DMS 273 treated with DMSO at 0.1 percent for 48 hours (cell line): ENCODE measurements at places on chromosomes 3 and 15.
A peak's percentile ranks its signal among the peaks of the same experiment; 100 is the strongest.

- DNase-seq, result no peak
These were observed 442.0 kb downstream of the LPP start for GRCh38 chr3:188595890-188596376.

DNA sequence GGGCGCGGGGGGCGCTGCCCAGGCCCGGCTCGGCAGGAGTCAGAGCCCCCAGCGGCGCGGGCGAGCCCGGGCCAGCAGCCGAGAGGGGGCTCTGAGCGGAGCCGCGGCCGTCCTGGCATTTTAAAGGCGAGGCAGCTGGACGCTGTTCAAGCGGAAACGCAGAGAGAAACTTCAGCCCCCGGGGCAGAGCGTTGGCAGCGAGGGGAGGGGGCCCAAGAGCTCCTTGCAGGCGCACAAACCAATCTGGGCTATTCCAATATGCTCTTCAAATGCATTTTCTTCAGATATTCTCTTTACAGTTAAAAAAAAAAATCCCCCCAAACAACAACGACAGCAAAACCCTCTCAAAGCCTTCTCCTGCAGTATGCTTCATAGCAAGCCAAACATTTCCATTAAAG is at the start of gene CTXND1:
Gene CTXND1 (minus strand): TSS at position 93 of the 398 bp plus-strand sequence. CDS start 50,264 bp downstream, outside the sequence.
- no peak for DNase-seq

DNA sequence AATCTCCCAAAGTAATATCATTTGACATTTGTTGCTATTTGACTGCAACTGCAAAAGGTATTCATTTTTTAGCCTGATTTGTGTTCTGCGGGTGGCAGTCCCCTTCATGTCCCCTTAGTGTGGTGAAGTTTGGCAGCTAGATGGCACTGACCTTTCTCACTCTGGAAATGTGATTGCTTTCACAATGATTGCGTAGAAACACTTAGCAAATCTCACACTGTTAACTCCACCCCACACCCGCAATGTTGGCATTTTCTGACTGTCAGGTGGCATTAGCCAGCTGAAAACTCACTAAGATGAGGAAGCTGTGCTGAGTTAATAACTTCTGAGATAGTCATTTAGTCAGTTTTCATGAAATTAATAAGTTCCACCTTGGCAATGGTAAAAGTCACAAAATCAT is 76.9 kb downstream of the TRIM69 start:
- no peak for DNase-seq

DNA sequence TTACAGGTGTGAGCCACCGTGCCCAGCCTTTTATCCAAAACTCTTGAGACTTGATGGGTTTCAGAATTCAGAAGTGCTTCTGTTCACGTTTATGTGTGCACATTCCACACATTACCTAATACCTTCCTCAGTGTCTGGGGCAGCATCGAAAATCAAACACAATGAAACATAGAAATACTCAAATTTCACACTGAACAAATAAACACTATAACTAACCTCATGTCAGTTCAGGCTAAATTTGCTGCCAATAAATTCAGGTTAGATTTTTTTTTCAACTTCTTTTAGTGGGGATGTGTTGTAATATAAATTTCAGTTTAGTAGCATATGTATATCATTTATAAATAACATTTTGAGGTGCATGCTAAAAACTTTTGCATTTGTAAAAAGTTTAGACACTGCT is 2.8 kb downstream of the EIF2AK4 start:
- DNase-seq, result no peak

DNA sequence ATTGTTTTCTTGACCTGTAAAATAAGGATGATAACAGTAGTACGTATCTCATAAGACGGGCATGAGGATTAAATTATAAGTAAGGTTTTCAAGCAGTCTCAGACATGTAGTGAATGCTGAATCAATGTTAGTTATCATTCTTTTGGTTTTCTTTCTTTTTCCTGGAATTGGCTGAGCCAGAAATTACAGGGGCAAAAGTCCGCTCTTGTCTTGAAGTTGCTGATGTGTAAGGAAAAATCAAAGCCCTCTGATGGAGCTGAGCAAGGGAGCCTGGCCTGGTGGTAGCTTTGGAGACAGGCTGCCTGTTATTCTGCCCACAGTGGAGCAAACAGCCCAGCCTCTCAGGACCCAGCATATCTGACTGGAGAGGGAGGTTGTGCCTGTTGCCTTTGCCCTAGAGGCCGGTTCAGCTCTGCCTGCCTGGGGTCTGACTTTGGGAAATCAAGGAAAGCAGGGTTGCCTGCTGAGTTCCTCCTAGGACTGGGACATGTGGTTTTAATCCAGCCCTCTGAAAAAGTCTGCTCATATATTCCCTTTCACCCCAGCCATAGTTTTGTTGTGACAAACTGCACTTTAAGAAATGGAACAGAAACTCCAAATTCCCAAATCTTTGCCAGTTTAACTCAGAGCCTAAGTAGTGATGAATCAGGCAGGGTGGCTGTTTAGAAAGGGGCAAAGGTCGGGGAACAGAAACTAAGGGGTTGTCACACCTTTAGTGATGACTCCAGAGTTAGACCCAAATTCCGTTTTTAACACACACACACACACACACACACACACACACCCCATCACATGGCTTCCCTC is 40.1 kb downstream of the GASK1A start:
- DNase-seq, result no peak

DNA sequence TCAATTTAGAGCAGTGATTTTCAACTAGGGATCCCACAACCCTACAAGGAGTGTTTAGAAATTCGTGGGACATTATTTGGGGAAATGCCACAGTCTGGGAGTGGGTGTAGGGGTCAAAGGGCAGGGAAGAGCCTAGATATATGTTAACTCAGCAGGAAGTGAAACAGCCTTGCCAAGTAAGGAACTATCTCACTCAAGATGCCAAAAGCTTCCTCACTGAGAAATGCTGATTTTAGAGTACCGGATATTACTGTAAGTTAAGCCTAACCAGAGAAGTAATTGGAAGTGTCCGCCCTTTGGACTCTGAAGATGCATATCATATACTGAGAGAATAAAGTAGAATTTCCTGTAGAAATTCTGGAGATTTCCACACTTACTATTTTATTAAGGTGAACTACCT is 158.6 kb downstream of the BBX start:
- no peak for DNase-seq

- DNase-seq, result no peak
These were observed 79.2 kb downstream of the EFL1 start for GRCh38 chr15:82183121-82184031.

GRCh38 chr15:72368899-72369298 is 6.9 kb downstream of the HEXA start:
- DNase-seq, result no peak

DNA sequence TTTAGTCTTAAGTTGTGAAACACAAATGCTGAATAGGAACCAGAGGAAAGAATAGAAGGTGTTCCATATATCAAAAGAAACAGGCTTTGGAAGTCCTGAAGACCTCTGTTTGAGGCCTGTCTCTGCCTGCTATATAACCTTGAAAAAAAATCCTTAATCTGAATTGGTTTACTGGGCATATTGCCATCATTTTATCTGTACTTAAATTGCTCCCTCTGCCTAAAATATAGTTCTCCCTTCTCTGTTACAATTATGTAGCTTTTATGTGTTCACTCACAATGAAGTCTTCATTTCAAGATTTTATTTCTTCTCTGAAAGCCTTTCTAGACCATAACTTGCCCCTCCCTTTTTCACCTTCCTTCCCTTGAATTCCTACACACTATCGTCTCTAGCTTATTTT is 21.2 kb downstream of the ARL13B start:
- DNase-seq, result no peak

DNA sequence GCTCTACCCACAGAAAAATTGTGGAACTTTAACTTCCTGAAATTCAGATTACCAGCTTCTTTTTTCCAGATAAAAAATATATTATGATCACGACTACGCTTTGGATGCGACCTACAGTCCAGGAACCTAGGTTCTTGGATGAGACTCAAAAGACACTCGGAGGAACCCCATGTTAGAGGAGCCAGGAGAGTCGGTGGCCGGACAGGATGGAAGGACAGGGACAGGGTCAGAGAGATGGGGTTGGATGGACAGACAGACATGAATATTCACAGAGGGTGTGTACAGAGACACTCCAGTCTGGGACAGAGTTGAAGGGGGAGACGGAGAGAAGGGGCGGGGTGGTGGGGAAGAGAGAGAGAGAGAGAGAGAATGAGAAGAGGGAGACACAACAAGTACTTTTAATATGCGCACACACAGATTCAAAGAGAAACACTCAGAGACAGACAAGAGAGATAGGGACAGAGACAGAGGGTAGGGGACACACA is 9.5 kb downstream of the FAM3D start:
- no peak for DNase-seq

- DNase-seq, result no peak
These were observed 979.1 kb downstream of the MCTP2 start for GRCh38 chr15:95210436-95210981.

DNA sequence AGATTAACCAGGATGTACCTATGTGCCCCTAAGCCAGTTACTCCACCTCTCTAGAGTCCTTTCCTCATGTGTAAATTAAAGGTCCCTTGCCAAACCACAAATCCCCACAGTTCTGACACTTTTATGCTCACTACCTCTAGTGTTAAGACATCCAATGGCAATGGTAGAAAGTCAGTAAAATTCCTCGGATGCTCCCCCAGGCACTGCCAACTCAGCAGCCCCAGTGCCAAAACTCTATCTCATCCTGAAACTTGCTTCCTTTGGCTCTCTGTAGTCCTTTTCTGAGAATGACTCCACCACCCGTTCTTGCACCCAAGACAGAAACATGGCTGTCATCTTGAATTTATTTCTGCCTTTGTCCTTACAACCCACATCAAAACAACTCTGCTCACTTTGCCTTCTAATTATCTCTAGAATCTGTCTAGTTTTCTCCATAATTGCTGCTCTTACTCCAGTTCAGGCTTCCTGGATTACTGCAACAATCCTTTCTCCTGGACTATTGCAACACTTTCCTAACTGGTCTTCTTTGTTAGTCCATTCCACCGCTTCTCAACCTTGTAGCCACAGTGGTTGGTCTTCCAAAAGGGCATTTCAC is 41.6 kb downstream of the MB21D2 start:
- DNase-seq, result no peak

DNA sequence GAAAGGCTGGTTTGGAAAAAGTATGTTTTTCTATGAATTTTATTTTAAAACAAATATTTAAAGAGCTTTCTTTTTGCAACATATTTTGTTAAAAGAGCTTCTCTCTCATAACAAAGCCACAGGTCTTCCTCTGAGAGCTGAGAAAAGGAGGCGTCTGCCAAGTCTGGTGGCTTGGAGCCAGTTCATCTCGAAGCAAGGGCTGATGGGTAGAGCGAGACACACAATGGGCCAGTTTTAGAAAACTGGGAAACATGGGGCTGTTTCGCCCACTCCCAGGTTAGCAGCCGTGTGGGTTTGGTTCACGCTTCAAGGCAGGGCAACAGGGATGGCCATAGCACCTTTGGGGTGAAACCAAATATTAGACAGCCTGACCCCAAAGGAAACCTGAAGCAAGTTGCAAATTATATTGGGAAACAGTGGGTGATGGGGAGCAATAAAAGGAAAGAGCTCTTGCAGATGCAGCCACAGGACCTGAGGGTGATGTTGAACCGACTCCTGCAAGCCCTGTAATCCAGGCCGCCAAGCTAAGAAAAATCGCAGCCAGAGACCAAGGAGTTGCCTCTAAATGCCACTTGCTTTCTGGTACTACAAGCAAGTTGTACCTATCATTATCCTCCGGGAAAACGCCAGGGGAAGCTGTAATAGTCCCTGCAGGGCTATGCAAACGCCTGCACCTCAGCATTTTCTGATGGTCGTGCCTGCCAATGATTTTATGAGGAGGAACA is 88.4 kb upstream of the GALNT15 start:
- DNase-seq, result no peak

GRCh38 chr15:42137461-42138261 is 18.8 kb downstream of the PLA2G4F start:
- DNase-seq, result peak; percentile 46

- no peak for DNase-seq
These were observed 54.8 kb downstream of the ZNF609 start for GRCh38 chr15:64515196-64515595.

DNA sequence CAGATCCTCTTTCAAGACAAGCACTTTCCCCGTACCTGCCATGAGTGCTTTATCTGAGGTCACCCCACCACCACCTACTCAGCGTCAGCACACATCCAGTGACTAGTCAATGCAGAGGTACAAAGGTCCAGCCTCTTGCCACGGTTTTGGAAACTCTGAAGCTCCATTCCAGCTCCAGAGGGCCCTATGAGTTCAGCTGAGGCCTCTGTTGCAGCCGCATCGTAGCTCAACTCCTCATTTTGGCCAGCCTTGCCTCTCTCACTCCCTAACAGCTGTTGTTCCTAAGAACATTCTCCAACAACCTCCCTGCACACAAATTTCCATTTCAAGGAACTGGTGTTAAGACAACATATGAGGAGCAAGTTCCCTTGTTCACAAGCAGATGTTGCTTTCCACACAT is 405.1 kb upstream of the PROK2 start:
- DNase-seq, result no peak

DNA sequence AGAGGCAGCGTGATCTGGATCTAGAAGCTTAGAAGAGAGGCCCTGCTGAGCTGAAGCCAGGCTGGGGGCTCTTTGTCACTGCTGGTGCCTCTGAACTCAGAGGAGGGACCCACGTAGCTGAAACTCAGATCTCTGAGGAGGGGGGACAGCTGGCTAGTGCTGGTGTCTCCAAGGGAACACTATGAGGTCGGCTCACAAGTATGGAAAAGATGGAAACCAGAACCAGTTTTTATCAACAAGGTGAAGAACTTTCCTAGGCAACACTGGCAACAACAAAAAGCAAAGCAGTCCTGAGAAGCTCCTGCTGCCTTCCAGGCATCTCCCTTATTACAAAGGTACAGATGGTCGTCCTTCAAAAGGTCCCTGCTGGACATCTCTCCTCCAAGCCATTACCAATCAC is 27.0 kb upstream of the FSTL1 start:
- no peak for DNase-seq

DNA sequence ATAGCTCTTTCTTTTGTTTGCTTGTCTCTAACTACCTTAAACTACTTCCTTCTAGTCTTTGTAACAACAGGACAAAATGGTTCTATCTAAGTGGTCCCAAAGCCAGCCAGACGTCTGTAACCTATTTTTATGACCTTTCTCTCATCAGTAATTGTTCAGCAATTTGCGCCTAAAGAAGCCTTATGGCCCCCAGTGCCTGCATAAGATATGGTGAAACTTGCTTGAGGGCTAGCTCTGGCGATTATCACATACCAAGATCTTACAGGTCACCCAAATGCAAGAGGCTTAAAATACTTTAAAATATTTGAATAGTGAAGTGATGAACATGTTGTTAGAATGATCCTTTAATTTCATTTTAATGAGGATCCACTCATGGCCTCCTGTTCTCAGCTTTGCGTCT is 369.4 kb downstream of the SOX2 start:
- DNase-seq, result no peak

- peak; percentile 50 for DNase-seq
These were observed 644 bp upstream of the NGLY1 start for GRCh38 chr3:25783661-25784512.

DNA sequence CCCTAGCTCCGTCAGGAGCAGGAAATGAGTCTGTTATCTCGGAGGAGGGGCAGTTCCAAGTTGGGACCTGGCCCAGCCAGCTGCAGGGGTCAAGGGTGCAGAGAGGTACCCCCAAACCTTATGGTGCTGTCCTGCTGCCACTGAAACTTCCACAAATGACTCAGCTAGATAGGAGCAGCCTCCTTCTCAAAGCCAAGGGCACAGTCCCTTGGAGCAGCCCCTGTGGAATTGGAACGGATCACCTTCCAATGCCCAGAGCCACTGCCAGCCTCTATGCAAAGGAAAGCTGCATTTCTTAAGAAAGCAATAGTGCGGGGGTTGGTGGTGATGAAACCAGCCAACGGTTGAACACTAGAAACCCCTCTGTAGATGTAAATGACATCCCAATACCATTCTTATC is 19.6 kb upstream of the LRRK1 start:
- DNase-seq, result no peak

- DNase-seq, result no peak
These were observed 54.0 kb downstream of the MOBP start for GRCh38 chr3:39521456-39521855.

- no peak for DNase-seq
These were observed 121.5 kb downstream of the SLC9A9 start for GRCh38 chr3:143726727-143727126.
